Dermis blood vessel endothelial cell (primary cell): ENCODE measurements at places on chromosomes 16 and 17. TPM values are rescaled to one million over a fixed set of nuclear protein-coding genes. Genes with fewer than 3 reads are reported as not detected.

BOLA2 gene
- total RNA-seq: 28.9 and 32.7 TPM in 2 replicates

PPM1E gene
- under 0.01 and 0.14 TPM in 2 replicates for total RNA-seq

NPW gene
- 0.17 and 1.2 TPM in 2 replicates for total RNA-seq

IKZF3 gene
- total RNA-seq: not detected in 2 replicates

TP53TG3 gene
- not detected in 2 replicates for total RNA-seq

SCGB1C2 gene
- total RNA-seq: not detected in 2 replicates

CIBAR2 gene
- total RNA-seq: not detected in 2 replicates

KRTAP3-2 gene
- not detected in 2 replicates for total RNA-seq

CDK12 gene
- total RNA-seq: 24.5 and 29.5 TPM in 2 replicates

RND2 gene
- total RNA-seq: 0.14 and 0.17 TPM in 2 replicates

KRT24 gene
- total RNA-seq: not detected in 2 replicates

SMIM5 gene
- 0.09 TPM in 1 of 2 replicates, not detected in the other for total RNA-seq

TLCD1 gene
- total RNA-seq: 0.85 and 0.93 TPM in 2 replicates

RNF222 gene
- 0.05 TPM in 1 of 2 replicates, not detected in the other for total RNA-seq

MRPL12 gene
- 8.2 and 10.9 TPM in 2 replicates for total RNA-seq

CRYBA1 gene
- total RNA-seq: not detected in 2 replicates

SLC52A1 gene
- total RNA-seq: 0.17 and 0.47 TPM in 2 replicates

SLC26A11 gene
- 13.3 and 14.8 TPM in 2 replicates for total RNA-seq

KRTAP4-3 gene
- not detected in 2 replicates for total RNA-seq

DYNLRB2 gene
- not detected in 2 replicates for total RNA-seq

KRTAP2-1 gene
- total RNA-seq: not detected in 2 replicates

FOXN1 gene
- not detected in 2 replicates for total RNA-seq

MPO gene
- total RNA-seq: not detected in 2 replicates

HSD17B1 gene
- total RNA-seq: 0.23 and 0.34 TPM in 2 replicates

MEOX1 gene
- total RNA-seq: 0.05 and 1.4 TPM in 2 replicates

CACNG5 gene
- not detected in 2 replicates for total RNA-seq

CLTC gene
- total RNA-seq: 477 and 761 TPM in 2 replicates

HSD17B2 gene
- total RNA-seq: 181 and 215 TPM in 2 replicates
